Stimulated activated CD4-positive, alpha-beta T cell treated with anti-CD3 and anti-CD28 coated beads, Interleukin-1b, Interleukin-23, amount 100 ng/mL, for 1 hour (primary cell): ENCODE measurements at places on chromosomes 5 and 9.

DNA sequence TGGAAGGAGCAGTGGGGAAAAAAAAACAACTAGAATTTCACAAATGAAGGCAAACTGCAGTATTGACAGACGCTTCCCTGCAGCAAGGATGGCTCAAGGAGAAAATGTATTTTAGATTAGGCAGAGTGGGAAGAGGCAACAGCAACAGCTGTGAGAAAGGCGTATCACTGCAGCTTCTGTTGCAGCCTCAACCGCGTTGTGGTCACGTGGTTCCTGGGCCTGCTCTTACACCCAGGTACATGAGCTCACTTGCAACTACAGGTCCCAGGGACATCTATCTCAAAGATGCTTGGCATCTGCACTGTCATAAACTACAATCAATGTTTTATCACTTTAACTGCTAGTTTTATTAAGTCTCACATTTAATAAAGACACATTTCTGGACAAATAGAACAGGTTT is 36.0 kb upstream of the GOLM1 start:
- no peak for DNase-seq

- DNase-seq, result no peak
These were observed 45.7 kb downstream of the BNC2 start for GRCh38 chr9:16824545-16825330.

DNA sequence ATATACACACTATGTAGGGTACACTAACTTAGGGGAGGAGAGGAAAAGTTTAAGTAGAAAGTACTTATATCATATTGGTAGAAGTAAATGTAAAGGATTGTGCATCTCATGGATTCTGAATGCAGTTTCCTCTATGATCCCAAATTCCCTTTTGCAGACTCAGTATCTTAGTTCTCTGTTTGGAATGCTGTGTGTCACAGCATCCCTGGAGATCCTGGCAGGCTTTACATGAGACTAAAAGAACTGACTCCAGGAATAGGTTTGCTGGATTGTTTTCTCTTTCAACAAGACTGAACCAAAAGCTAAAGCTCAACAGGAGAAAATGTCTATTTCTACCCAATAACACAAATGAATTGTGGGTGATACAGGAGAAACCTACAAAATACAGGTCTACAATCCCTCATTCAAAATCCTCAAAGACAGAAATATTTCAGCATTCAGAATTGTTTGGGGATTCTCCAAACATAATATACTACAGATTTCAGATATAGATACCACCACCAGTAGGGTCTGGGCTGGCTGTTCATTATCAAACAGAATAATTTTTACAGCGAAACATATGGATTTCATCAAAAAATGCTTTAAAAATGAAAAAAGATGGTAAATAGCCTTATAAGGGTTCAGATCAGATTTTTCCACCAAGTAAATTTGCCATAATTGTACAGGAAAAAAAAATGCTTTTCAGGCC is 324.7 kb upstream of the GRAMD2B start:
- DNase-seq, result no peak

DNA sequence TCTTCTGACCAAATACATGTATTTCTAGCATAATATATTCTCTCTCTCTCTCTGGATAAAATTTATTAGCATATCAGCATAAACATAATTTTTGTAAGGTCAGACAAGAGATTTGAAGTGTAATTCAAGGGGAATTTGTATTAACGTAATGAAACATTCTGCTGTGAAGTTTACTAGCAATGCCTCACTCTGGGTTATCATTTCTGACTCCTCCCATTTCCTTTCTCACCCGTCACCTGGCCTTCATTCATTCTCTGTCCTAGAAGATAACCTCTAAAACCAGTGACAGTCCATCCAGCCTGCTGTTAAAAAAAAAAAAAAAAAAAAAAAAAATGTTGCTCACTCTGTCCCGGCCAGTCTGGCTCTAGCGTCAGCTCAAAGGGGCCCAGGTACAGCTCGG is 27.1 kb downstream of the GRAMD2B start:
- DNase-seq, result no peak
